ENCODE measurements at places on chromosomes 6 and 20.

- peak; percentile 76 for DNase-seq
These were observed 52.1 kb upstream of the BEND6 start for GRCh38 chr6:56902641-56903464.

GRCh38 chr6:44062771-44063560 is 64.3 kb downstream of the MRPL14 start:
- DNase-seq, result no peak

- no peak for DNase-seq
These were observed 72.4 kb upstream of the SMIM8 start for GRCh38 chr6:87250019-87250418.

DNA sequence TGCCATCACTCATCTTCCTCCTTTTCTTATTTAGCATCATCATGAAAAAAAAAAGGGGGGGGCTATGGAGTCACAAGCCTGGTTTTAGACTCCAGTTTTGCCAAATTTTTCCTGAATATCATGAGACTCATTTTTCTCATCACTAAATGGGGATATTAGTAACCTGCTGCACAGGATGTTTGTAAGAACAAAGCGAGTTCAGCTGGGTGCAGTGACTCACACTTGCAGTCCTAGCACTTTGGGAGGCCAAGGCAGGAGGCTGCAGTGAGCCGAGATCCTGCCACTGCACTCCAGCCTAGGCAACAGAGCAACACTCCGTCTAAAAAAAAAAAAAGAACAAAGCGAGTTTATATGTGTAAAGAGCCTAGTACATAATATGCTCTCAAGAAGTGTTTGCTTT is 82.8 kb downstream of the TFAP2A start:
- DNase-seq, result no peak

DNA sequence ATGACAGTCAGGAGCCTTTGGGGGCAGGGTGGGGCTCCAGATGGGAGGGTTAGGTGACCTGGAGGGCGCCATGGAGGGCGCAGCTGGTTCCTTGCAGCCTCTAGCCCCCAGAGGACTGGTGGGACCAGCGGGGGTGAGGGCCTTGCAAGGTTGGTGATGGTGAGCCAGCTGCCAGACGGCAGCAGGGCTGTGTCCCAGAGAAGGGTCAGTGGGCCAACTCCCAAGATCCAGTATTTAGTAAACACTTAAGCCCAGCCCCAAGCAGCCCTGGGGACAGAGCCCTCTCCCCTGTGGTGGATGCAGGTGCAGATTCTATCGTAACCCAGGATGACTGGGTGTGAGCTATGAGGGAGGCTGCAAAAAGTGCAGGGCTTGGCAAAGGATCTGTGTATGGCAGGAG is 201.5 kb upstream of the RNF24 start:
- no peak for DNase-seq

GRCh38 chr6:131419702-131420101 is 153.3 kb upstream of the ARG1 start:
- DNase-seq, result no peak

GRCh38 chr6:164308339-164308738 is 893.8 kb downstream of the QKI start:
- no peak for DNase-seq

DNA sequence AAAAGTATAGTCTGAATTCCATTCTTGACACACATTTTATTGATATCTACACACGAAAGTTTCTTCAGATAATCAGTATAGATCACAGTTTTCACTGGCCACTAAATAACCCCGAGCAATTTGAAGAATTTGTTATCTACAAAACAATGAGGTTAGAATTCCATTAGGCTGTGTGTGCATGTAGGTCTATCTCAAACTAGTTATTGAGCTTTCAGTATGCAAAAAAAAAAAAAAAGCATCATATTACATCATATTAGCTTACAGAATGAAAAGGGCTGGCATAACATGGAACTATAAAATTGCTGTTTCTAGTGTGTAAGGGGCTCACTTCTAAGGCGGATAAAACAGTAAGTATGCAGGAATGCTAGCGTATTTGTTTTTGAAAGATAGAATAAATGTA is 59.5 kb upstream of the ADGRG6 start:
- DNase-seq, result peak; percentile 64

DNA sequence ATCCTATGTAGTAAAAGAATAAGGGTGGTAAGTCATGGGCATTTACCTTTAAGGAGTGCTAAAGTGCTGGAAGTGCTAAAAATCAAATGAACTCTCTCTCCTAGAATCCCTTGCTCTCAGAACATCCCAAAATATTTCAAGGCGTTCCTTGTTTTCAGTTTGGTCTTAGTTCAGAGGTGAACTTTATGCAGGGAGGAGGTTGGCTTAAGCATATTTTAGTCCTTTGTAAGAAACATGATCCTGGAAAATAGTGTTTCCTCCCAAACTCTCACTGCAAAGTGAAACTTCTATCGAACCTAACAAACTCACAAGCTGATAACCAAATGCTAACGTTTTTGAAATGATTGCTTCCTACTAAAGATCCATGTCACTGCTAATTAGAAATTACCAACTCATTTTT is 231.4 kb downstream of the FOXC1 start:
- peak; percentile 8 for DNase-seq

DNA sequence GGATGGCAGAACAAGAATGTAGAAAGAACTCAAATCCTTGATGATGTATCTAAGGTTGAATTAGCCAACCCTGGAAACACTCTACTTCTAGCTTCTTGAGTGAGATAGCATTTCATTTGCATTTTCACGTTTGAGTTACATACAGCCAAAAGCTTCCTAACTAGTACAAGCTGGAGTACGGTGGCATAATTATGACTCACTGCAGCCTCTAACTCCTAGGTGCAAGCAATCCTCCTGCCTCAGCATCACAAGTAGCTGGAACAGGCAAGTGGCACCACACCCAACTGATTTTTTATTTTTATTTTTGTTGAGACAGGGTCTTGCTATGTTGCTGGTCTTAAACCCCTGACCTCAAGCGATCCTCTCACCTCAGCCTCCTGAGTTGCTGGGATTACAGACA is 36.5 kb upstream of the STK35 start:
- no peak for DNase-seq

GRCh38 chr6:147421903-147422302 is 86.6 kb upstream of the SAMD5 start:
- no peak for DNase-seq

- DNase-seq, result no peak
These were observed 81.6 kb downstream of the FOXA2 start for GRCh38 chr20:22502731-22503191.

DNA sequence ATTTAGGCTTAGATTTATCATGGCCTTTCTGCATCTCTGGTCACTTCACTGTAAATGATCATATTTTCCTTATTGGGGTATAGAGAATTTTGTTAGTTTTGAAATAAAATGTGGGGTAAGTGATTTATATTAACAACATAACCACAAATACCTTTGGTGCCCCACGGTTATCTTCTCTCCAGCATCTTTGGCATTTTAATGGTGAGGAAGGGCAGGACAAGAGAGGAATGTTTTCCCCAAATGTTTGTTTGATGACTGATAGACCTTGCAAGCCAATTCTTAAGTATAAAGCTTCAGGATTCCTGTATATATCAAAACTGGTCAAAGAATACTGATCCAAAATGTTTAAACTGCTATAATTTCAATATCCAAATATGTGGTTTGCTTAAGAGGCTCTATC is 171.6 kb upstream of the SMLR1 start:
- peak; percentile 11 for DNase-seq

- no peak for DNase-seq
These were observed 73.0 kb upstream of the TULP1 start for GRCh38 chr6:35585658-35586057.

DNA sequence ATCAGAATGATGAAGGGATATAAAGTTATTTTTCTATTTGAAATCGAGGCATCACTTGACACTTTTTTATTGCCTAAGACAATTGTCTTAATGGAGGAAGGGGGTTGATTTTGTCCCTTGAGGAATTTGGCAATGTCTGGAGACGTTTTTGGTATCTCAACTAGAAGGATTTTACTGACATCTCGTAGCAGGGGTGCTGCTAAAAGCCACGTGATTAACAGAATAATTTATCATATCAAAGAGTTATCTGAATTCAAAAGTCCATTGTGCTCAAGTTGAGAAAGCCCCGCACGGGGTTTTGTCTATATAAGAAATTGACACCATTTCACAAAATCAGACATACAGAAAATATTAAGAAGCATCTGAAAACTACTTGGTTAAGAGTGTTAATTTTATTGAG is 1.5 kb upstream of the TAAR6 start:
- DNase-seq, result no peak

- DNase-seq, result no peak
These were observed 53.6 kb upstream of the CST7 start for GRCh38 chr20:24895431-24895830.

- DNase-seq, result no peak
These were observed 797.0 kb upstream of the GJE1 start for GRCh38 chr6:141335477-141336273.

- no peak for DNase-seq
These were observed 460.4 kb upstream of the MARCKS start for GRCh38 chr6:113396730-113397129.

- no peak for DNase-seq
These were observed 368.2 kb downstream of the EPM2A start for GRCh38 chr6:145367149-145367548.

DNA sequence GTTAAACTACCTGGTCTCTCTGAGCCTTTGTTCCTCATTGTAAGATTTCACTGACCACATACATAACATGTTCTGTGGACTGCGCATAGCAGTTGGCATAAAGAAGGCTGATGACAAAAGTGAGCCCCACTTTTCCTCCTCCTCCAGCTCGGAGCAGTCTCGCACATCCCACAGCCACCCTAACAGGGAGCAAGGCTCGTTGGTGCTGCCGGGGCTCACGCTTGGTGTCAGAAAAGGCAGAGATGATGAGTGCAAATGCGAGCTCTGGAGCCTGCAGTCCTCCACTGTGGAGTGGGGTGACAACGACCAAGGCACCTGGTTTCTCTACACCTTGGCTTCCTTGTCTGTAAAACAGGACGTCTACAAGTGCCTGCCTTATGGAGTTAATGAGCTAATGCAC is 9.7 kb downstream of the TGM3 start:
- no peak for DNase-seq

- DNase-seq, result peak; percentile 63
These were observed 596.1 kb upstream of the CITED2 start for GRCh38 chr6:139970591-139970991.

GRCh38 chr6:131890091-131890490 is 61.1 kb downstream of the CCN2 start:
- no peak for DNase-seq

GRCh38 chr6:128007658-128008057 is 106.8 kb upstream of the THEMIS start:
- no peak for DNase-seq

DNA sequence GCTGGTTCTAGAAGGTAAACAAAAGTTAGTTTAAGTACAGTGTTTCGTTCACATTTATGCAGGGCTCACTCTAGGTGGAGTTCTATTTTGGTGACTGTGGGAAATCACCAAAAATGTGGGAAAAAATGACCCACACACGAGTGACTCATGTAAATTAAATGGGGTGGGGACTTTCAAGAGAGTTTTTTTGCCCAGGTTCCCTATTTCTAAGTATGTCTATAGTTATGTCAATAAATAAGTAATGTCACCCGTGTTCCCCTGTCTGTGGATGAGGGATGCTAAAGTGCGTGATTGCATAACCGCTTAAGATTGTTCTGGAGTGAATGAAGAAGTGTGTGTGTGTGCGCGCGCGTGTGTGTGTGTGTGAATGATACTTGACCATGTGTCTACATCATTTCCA is 69.1 kb downstream of the MYB start:
- no peak for DNase-seq

- no peak for DNase-seq
These were observed 141.2 kb downstream of the NRN1 start for GRCh38 chr6:5865506-5866031.

GRCh38 chr6:148892247-148892646 is 145.4 kb downstream of the UST start:
- DNase-seq, result peak; percentile 20

DNA sequence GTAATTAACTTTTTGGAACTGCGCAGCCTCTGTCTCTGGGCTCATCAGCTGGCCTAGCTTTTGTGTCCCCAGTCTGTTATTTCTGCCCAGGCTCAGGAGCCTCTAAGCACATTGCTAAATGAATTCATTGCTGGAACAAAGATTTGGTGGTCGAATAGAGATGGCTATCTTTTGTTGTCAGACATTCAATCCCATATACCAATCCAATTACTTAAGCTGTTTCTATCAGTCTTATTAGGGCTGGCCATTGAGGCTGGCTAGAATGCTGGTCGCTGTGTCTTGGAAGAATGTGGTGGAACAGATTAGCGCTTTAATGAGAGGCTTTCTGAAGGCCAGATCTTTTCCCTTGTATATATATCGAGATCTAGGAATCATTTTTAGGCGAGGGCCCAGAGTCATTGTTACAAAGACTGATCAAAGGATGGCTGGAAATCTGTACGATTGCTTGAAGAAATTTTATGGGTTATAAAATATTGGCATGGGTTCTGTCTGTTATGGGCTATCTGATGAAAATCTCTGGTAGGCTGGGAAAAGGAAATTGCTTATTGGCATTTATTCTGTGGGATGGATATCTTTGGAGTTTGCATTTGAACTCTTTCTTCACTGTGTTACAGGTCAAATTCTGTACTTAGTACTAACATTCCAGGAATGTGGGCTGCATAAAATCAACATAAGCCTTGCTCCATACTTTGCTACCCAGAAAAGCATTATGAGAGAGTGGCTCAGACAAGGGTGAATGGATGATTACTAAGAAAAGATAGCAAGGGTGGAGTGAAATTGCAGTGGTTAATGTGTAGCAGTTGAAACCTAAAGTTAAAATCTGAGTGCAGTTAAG is 34.8 kb upstream of the JAG1 start:
- peak; percentile 85 for DNase-seq

DNA sequence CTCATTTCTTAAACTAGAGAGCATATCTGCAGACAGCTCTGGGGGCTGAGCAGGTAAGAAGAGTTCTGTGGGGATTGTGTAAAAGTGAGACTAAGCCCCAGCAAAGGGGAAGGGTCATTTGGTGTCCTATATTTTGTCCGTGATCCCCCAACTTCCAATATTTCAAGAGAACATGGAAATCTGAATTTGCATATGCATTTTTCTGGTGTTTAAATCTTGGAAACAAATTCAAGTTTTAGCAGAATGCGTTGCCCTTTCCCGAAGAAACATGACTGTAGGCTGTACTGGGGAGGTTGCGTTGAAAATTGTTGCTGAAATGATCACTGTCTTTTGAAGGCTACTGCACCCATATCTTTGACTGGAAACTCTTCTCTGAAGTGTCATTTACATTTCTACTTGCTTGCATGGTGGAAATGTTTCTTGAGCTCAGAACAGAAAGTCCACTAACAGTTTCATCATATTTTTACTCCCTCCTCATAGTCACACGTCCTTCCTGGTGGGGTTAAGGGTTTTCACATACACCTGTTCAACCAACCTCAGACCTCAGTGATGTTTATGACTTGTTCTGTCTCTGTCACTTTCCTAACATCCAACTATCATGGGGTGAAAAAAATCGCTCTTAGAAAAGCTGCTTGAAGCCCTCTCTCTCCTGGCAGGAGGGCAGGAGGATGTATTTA is 140.3 kb downstream of the BCAS1 start:
- no peak for DNase-seq
